ENCODE measurements at places on chromosomes 7 and 10.

GRCh38 chr7:37285706-37286453 is 162.8 kb downstream of the ELMO1 start:
- no peak for DNase-seq

DNA sequence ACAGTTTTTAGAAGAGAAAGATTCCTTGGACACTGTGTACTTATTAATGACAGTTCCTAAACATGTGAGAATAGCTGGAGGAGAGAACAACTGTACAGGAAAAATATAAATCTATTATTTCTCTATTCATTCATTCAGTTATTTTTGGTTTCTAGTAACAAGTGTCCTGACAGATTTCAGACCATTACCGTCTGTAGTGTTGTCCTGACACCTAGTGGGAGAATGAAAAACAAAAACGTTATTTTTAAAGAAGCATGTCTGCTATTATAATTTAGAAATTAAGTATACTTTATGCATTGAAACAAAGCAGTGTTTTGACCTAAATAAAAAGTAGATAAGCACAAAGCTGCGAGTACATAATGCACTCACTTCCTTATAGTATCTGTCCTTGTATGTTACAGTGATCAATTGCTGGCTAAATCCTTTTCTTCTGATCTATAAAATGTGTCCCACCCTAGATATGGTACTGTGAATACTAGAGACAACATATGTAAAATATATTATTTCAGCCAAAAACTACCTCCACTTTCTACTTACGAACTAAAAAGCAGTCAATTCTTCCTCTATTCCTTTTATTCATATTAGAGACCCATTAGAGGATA is 575.6 kb downstream of the ARL4A start:
- no peak for DNase-seq

GRCh38 chr7:158054081-158054480 is 533.5 kb downstream of the PTPRN2 start:
- no peak for DNase-seq

DNA sequence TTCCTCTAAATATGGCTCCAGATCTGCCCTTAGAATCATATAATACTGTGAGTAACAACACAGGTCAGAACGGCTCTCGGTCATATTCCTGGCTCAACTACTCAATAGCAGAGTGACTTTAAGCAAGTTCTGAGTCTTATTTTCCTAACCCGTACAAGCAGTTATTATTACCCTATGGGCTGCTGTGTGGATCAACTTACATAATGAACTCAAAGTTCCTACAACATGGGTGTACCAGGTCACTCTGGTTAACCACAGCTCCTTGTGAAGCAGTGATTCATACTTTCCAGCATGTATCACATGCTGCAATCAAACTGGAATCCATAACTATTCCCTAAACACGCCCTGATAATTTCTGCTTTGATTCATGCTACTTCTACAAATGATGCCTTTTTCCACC is 107.3 kb downstream of the LRRN3 start:
- no peak for DNase-seq

GRCh38 chr10:99339077-99339476 is 9.9 kb downstream of the CNNM1 start:
- DNase-seq = no peak

GRCh38 chr7:7746458-7746857 is 28.1 kb upstream of the RPA3 start:
- no peak for DNase-seq

- peak; percentile 53 for DNase-seq
These were observed 2.2 kb downstream of the NPM3 start for GRCh38 chr10:101780818-101781654.

DNA sequence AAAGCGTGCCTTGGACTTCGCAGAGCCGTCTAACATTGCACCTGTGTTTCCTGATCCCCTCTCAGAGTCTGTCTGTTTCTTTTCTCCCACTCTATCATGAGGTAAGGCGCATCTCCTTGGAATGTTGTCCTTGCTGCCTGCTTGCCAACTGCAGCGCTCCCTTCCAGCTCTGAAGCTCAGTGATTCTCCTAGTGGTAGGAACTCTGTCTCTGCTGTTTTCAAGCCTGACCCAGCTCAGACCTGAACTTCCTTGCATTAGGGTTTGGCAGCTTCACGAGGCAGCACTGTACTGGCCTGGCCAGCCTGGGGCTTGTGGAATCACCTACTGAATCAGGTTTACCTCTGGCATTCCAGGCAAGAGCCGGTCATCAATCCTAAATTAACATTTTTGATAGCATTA is 123.9 kb downstream of the CREB5 start:
- DNase-seq = no peak

- DNase-seq = no peak
These were observed 138.7 kb downstream of the MAPK8 start for GRCh38 chr10:48444861-48445841.

DNA sequence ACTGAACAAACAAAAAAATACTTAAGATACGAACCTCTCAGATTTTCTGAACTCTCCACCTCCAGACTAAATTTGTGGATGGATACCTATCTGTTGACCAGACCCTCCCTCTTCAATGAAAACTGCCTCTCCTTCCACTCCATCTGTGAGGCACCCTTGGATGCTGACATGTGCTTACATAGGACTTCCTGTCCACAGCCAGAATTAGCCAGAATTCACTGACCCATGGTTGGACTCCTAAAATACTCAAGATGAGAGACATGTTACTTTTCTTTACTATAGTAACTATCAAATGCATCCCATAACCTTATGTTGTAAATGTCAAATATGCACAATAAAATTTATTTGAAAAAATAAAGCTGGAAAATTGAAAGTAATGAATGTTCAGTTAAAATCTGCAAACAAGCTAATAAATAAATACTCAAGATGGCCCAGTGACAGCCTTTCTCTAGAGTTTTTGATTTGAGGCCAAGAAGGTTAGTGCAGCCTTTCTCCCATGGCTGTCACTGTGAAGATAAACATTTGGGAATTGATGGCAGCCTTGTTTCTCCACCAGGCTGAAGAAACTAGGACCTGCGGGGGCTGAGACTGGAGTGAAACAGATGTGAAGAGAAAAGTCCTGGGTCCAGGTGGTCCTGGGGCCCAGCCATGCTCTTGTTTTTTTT is 287.0 kb downstream of the ZEB1 start:
- DNase-seq = no peak

GRCh38 chr10:127374901-127375300 is 174.2 kb upstream of the NPS start:
- DNase-seq = no peak

DNA sequence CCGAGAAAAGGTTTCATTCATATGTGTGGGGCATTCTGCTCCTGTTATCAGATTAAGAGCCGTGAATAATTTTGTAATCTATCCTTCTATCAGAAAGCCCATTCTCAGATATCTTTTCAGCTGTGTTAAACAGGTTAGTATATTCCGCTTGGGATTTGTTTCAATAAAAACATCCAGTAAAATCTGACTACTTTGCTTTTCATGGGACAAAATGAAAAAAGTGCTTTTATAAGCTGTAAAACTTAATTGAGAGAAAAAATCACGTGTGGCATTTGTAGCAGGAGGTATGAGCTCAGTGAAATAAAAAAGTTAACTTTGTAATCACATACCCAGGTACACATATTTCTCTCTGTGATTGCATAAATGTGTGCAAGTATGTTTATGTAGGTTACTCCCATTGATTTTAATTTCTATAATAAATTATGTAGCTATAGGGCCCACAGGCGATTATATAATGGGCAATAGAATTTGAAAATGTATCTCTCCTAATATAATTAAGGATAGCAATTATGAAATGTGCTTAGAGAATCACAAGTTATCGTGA is 3.9 kb downstream of the MET start:
- DNase-seq = no peak

DNA sequence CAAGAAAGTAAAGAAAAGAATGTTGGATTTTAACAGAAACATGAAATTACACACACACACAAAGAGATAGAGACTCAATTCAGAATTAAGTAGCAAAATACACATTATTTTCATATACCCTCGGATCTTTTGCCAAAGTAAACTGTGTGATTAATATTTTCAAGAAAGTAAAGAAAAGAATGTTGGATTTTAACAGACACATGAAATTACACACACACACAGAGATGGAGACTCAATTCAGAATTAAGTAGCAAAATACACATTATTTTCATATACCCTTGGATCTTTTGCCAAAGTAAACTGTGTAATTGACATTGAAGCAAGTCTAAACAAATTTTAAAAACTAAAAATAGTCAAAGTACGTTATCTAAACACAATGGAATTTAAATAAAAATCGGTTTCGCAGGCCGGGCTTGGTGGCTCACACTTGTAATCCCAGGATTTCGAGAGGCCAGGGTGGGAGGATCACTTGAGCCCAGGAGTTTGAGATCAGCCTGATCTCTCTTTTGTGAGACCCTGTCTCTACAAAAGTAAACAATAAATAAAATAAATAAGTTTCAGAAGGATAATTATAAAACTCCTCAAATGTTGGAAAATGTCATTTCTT is 337.3 kb upstream of the MAGI2 start:
- DNase-seq = no peak

DNA sequence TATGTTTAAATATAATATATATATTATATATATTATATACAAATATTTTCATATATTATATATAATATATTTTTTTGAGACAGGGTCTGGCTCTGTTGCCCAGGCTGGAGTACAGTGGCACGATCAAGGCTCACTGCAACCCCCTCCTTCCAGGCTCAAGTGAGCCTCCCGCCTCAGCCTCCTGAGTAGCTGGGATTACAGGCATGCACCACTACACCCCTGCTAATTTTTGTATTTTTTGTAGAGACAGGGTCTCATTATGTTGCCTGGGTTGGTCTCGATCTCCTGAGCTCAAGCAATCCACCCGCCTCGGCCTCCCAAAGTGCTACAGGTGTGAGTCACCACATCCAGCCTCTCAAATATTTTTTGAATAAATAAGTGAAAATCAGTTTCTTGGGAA is 215.5 kb downstream of the GATA3 start:
- no peak for DNase-seq

- peak; percentile 41 for DNase-seq
These were observed 3.1 kb downstream of the HPS6 start for GRCh38 chr10:102068216-102068615.

DNA sequence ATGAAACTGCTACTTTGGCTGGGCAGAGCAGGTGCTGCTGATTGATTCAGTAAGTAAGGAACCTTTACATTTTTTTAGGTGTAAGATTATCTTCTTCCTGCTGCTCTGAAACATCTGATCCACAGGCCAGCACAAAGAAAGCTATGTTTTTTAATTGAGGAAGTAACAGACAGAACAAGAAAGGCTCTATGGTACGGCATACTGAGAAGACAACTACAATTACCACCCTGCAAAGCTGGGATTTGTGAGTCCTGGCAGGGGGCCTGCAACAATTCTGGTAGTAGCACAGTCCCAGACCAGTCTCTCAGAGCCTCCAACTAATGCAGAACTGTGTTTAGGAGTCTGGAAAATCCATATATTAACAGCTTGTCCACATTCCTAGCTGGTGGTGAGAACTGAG is 103.0 kb upstream of the LRRTM3 start:
- no peak for DNase-seq

GRCh38 chr10:96264938-96265337 is 6.4 kb downstream of the BLNK start:
- DNase-seq = no peak

DNA sequence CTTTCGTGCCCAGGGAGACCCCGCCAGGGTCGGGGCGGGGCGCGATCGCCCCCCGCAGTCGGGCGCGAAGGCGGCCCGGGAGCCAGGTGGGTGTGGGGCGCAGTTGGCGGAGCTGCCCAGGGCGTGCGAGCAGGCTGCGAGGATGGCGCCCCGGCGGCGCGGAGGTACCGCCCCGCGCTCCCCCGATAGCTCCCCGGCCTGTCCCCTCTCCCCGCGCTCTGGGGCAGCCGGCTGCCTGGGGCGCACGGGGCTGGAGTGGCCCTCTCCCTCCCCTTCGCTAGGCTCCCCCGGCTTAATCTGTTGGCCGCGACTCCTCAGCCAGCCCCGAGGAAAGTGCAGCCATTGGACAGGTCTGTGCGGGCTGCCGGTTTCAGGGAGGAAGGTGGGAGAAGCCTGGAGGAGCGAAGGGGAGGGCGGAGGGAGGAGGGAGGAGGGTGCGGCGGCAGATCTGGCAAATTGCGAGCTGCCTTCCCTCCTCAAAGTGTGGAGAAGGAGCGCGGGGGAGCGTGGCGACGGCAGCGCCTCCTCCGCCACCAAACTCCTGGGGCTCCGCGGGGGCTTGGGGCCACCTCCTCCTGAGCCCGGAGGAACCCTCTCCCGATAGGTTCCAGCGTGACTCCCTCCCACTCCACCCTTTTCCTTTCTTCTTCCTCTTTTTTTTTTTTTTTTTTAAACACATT is 361 bp upstream of the PLXDC2 start:
- DNase-seq = peak; percentile 79

GRCh38 chr10:24041034-24041433 is 167.9 kb upstream of the KIAA1217 start:
- no peak for DNase-seq

DNA sequence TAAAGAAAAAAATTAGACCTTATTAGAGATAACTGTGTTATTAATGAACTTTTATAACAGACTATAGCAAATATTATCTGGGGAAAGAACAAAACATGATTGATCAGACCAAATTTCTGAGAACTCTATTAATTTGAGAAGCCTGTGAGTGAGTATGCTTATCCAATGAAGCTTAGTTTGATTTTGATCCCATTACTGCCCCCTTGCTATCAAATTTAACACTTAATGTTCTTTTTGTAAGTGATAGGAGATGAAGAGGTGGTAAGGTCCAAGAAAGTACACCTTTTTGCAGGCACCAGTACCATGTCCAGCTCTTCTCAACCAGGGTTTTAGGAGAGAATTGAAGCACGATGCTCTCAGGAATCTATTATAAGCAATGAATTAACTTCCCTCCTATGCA is 49.9 kb downstream of the ZNF365 start:
- DNase-seq = no peak

DNA sequence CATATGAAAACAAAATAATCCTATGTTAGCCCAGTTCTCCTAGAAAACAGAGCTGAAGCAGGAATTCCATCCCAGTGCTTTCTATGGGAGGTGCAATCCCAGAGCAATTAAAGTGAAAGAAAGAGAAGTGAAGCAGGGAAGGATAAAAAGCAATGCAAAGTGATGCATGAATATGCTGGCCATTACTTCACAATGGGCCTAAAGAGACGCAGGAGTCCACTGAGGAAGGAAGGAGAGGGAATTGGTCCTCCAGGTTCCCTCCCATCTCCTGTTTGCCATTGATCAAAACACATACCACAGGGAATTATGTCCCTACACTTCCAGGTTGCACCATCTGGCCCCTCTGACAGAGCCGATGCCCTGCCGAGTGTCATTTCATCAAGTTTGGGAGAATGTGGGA is 392.2 kb upstream of the NFE2L3 start:
- no peak for DNase-seq

GRCh38 chr10:32239769-32240168 is 107.2 kb downstream of the EPC1 start:
- DNase-seq = no peak

- DNase-seq = no peak
These were observed 3.2 kb downstream of the CYP26A1 start for GRCh38 chr10:93076871-93077270.

GRCh38 chr10:3126741-3127346 is 45.7 kb downstream of the PITRM1 start:
- DNase-seq = peak; percentile 44

DNA sequence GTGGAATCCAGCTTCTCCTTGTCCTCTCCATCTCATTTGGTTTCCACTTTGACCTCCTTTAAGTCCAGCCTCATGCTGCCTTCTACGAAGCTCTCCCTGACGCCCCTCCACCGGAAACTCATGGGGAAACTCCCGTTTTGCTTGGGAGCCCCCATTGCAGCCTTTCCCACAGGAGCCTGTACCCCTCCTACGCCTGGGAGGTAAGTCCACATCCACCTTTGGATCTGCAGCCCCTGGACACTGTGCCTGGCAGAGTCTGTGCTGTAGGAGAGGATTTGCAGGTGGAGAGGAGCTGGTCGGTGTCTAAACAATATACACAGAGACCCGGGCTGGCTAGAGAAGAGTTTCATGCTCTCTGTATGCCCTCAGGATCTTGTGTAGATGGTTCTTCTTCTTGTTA is 296.1 kb downstream of the GLRX3 start:
- DNase-seq = no peak
